ENCODE measurements at places on chromosomes 12 and 14.

- DNase-seq = no peak
These were observed 6.9 kb downstream of the DUSP6 start for GRCh38 chr12:89345376-89345775.

DNA sequence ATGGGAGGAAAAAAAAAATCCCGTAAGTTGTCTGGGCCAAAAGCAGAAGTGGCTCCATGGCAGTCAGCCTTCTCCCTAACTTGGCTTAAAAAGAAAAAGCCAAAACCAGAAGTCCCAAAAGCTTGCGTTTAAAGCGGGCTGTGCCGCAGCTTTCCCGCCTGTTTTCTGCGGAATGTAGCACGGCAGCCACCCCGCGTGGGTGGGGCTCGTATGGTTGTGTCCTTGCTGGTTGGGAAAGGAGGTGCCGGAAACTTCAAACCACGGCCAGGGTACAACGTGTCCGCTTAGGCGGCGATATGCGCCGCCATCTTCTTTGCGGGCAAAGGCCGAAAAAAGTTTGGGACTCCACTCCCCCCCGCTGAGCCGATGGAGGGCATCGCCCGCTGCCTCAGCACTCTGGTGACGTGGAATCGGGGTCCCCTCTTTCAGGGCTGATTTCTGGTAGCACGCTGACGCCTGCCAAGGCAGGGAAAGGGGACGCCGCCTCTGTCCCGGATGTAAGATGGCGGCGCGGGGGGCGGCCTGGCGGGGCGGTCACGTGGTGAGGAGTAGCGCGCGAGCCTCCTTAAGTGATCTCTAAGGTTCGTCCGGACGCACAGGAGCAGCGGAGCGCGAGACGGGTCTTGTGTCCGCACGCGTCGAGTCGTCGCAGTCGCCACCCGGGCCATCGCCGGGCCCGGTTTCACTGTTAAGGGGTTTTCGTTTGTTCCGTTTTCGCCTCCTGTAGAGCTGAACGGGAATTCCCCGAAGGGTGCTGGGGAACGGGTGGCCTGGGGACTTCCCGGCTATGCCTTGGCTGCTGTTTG lies 135.8 kb downstream of the MON2 start:
- peak; percentile 79 for DNase-seq

DNA sequence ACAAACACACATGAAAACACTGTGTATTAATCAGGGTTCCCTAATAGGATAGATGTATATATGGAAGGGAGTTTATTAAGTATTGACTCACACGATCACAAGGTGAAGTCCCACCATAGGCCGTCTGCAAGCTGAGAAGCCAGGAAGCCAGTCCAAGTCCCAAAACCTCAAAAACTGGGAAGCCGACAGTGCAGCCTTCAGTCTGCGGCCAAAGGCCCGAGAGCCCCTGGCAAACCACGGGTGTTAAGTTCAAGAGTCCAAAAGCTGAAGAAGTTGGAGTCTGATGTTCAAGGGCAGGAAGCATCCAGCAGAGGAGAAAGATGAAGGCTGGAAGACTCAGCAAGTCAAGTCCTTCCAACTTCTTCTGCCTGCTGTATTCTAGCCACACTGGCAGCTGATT lies 1085.0 kb upstream of the TMEM132C start:
- no peak for DNase-seq

GRCh38 chr12:26252946-26253345 lies 57.6 kb downstream of the SSPN start:
- DNase-seq = no peak

DNA sequence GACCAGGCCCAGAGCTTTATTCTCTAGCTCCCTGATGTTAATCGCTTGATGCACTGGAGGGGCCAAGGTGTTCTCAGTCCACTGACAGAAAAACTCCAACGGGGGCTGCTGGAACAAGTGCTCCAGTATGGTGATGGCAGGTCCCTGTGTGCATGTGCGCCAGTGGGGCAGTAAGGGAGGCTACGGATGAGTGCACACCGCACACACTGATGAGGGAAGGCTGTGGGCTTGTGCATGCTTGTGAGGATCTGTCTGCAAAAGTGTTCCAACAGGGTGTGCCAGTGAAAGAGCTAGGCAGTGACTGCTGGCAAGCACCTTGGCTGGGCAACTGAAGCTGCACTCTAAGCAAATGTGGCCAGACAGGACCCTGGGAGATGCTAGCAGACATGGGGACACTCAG lies 229.7 kb upstream of the FOXG1 start:
- no peak for DNase-seq

DNA sequence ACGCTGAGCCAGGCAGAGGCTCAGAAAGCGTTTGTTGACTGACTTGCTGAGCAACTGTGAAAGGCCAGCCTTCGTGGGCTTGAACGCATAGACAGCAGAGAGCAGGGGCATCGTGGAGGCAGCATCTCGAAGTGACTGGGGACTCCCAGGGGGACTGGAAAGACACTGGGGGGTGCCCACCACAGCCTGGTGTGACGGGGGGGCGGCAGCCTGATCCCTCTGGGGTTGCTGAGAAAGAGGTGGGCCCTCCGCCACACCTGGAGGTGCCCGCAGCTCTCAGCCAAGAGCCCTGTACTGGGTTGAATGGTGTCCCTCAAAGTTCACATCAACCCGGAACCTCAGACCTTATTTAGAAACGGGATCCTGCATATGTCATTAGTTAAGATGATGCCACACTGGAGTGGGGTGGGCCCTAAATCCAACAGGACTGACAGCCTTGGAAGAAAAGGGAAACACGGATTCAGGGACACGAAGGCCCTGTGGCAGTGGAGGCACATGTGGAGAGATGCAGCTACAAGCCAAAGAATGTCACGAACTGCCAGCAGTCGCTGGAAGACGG lies 84.6 kb downstream of the RFLNA start:
- no peak for DNase-seq

- peak; percentile 79 for DNase-seq
These were observed 4.9 kb downstream of the ZNF385A start for GRCh38 chr12:54379398-54380201.

DNA sequence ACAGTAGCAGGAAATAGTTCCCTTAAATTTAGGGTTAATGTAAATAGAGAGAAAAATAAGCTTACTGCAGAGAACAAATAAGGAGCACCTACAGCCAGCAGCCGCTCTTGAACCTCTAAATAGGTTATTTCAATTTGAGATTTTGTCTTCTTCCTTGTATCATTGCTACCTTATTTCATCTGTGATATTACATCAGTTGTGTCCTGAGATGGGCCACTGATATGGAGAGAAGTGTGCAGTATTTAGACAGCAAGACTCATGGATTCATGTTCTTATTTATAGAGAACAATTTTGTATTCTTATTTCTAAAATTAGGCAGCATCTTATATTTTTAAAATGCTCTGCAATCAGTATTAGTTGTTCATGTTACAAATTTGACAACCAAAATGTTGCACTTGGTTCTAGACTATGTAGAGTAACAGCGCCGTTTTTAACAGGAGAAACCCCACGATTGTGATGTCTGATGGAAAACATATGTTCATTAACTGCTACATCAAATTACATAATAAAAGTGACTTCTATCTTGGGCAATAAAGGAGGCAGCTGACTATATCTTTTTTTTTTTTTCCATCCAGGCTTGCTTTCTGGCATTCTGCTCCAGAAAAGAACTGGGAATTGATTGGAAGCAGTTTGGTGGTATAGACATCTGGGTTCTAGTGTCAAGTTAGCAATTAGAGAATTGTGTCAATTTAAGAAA lies 117.9 kb downstream of the CAND1 start:
- no peak for DNase-seq

DNA sequence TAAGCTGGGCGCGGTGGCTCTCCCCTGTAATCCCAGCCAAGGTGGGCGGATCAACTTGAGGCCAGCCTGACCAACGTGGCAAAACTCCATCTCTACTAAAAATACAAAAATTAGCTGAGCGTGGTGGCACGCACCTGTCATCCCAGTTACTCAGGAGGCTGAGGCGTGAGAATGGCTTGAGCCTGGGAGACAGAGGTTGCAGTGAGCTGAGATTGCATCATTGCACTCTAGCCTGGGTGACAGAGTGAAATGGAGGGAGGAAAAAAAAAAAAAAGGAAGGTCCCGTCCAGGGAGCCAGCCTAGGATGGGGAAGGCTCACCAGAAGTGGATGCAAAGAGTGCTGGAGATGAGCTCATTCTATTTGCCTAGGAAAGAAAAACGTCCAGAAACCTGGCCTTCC lies 1.9 kb upstream of the CD27 start:
- no peak for DNase-seq

- DNase-seq = no peak
These were observed 371.0 kb downstream of the FUT8 start for GRCh38 chr14:65783576-65783975.

DNA sequence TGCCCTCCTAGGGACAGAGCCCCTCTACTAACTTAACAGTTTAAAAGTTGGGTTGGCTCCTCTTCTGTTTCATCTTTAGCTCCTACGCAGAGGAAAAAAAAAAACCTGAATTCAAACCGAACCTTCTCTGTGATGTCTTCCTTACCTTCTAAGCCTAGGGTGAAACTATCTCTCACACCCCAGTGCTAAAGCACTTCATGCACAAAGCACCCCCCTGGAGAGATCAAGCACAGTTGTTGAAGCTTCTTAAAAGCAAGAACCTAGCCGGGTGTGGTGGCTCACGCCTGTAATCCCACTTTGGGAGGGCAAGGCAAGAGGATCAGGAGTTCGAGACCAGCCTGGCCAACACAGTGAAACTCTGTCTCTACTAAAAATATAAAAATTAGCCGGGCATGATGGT lies 37.6 kb downstream of the CORO1C start:
- DNase-seq = no peak

- no peak for DNase-seq
These were observed 24.7 kb upstream of the BEGAIN start for GRCh38 chr14:100611811-100612480.

DNA sequence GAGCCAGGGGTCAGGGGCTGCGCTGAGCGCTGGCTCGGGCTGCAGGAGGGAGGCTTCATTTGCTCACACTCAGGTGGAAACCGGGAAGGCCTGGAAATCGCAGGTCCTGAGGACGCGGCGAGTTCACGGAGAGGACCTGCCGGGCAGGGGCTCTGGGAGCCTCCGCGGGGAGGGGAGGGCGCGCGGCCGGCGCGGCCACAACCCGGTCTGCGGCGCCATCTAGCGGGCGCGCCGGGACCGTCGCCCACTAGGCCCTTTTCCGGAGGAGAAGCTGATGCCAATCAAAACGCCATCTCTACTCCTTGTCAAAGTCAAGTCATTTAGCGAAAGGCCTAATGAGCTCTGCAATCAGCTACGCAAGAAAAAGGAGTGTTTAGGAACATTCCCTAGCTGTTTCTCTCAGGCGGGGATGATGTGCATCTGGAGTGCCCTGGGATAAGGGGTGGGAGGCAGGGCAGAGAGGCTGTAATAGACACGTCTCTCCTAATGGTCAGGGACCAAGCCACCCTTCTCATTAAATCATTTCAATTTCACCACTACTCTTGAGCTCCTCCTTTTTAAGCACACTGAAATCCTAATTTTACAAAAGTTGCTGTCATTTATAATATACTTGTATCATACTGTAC lies 885.8 kb upstream of the TMEM132C start:
- DNase-seq = no peak

- no peak for DNase-seq
These were observed 1.5 kb downstream of the RASAL1 start for GRCh38 chr12:113134071-113134470.

DNA sequence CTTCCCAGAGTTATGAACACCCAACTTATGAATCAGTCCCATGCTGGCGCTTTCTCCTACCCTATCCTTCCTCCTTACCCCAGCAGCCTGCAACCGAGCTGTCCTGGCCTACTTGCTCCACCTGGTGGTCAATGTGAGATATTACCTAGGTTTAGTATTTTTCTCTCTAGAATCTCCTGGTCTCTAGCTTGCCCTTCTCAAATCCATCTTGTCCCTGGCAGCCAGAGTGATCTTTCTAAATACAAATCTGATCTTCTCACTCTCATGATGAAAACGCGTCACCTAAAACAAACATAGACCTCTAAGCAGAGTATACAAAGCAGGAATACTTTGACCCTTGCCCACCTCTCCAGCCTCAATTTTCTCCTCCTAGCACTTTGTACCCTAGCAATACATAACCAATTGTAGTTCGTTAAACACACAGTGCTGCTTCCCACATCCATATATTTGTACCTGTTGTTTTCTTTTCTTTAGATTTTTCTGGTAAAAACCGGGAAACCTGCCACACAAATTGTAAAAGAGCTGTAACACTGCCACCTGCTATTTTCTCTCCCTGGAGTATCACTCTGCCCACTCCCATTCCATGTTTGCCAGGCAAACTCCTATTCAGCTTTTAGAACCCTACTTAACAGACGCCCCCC lies 20.0 kb upstream of the TCP11L2 start:
- no peak for DNase-seq

DNA sequence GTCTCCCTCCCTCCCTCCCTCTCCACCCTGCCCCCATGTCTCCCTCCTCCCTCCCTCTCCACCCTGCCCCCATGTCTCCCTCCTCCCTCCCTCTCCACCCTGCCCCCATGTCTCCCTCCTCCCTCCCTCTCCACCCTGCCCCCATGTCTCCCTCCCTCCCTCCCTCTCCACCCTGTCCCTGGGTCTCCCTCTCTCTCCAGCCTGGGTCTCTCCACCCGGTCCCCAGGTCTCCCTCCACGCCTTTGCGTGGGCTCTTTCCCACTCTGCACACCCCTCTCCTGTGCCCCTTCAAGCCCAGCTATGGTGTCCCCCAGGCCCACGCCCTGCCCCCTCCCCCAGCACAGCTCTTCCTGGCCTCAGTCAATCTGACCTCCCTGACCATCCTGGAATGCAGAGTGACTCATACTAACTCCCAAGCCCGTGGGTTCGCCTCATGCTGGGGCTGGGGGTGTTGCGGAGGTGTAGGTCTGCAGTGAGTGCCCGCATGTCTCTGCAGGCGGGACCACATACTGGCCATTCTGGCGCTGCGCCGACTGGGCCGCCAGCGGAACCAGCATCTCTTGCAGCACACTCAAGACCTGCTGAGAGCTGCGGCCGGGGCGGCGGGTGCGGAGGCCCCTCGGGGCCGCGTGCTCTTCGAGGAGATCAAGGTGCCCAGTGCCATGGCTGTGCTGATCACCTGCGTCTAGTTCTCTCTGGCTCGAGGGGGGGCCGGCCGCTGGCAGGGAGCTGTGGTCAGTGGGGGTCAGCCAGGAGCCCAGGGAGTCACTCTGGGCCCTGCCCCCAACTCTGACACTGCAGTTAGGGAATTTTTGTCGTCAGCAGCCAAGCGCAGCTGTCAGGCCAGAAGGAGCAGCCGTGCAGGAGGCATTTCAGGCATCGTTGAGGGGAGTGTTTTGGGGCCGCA lies 13.5 kb upstream of the TNFAIP2 start:
- DNase-seq = no peak

DNA sequence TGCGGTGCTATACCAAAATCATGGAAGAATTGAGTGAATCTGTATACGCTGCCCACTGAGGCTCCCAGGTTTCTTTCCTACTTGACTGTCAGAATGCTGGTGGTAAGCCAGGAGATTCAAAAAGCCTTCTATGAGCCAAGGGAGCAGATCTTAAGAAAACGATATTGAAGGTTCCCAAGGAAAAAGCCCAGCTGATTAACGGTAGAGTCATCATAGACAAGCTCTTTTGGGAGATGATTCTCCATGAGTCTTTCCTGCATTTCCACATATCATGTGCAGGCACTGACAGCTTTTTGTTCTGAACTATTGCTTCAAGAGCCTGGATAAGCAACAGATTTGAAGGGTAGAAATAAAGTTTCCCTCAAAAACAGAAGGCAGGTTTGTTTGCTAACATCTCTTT lies 17.5 kb downstream of the SLC35F4 start:
- DNase-seq = no peak

GRCh38 chr12:89073027-89073398 lies 279.3 kb downstream of the DUSP6 start:
- no peak for DNase-seq
